IMR-90 (cell line): ENCODE measurements at places on chromosomes 11 and 22. TPM values are rescaled to one million over a fixed set of nuclear protein-coding genes. Genes with fewer than 3 reads are reported as not detected.
A peak's percentile ranks its signal among the peaks of the same experiment; 100 is the strongest.

The CRYBB1 gene
- not detected in 2 replicates for total RNA-seq

The RAC2 gene
- 10.0 and 11.1 TPM in 2 replicates for total RNA-seq

The CALCB gene
- not detected in 2 replicates for total RNA-seq

The PHLDB1 gene
- total RNA-seq, result 40.0 and 41.7 TPM in 2 replicates

The BTBD18 gene
- total RNA-seq, result not detected in 2 replicates

The PDE2A gene
- not detected in 2 replicates for total RNA-seq

The KCNQ1OT1 gene
- 1.9 and 2.0 TPM in 2 replicates for total RNA-seq

The XBP1 gene
- total RNA-seq, result 195 and 223 TPM in 2 replicates

The LRRC55 gene
- not detected in 2 replicates for total RNA-seq

The KCNQ1 gene
- not detected in 2 replicates for total RNA-seq

The TRIM48 gene
- total RNA-seq, result not detected in 2 replicates

DNA sequence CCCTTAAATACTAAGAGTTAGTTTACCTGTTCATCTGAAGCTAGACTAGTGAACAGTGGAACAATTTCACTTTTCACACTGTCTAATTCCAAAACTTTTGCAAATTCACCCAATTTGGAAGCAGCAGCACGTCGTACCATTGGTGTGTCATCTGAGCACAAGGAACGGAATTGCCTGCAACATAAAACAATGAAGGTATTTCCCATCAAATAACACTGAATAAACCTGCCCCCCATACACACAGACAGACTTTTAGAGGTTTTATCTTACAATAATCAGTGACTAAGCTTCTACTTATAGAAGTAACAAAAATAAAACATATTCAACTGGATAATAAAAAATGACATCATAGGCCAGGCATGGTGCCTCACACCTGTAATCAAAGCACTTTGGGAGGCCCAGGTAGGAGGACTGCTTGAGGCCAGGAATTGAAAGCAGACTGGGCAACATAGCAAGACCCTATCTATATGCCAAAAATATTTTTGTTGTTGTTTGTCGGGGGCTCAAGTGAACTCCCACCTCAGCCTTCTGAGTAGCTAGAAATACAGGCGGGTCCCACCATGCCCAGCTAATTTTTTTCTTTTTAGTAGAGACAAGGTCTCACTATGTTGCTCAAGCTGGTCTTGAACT lies 6.3 kb downstream of the PPP2R1B start:
- no peak overlapping the region for H3K4me3 ChIP-seq
- H3K4me1 ChIP-seq, result peaks cover 6% of the 10 kb centered on the region; the same call in 1 of the 2 replicates
- H3K36me3 ChIP-seq, result peaks cover 62% of the 10 kb centered on the region
- no peak for DNase-seq
- H3K27ac ChIP-seq, result no peak overlapping the region

DNA sequence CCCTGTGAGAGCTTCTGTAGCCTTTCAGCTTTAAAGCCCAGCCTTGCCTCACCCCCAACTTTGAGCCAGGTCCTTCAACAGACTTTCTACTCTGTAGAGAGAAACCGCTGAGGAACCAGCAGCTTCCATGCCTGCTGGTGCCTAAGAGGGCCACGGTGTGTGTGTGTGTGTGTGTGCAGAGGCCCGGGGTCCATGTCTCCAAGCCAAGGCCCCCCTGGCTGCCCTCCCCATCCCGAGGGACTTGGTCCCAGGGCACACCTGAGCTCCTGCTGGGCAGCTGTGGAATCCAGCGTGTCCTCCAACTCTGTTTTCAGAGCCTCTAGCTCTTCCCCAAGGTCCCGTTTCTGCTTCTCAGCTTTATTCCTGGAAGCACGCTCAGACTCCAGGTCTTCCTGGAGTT lies 42.3 kb downstream of the APOL1 start:
- no peak for DNase-seq
- peaks cover 86% of the 10 kb centered on the region for H3K36me3 ChIP-seq
- H3K27ac ChIP-seq, result no peak overlapping the region
- H3K4me3 ChIP-seq, result no peak overlapping the region
- H3K4me1 ChIP-seq, result no peaks in the 10 kb centered on the region
- H3K27me3 ChIP-seq, result no peaks in the 10 kb centered on the region

DNA sequence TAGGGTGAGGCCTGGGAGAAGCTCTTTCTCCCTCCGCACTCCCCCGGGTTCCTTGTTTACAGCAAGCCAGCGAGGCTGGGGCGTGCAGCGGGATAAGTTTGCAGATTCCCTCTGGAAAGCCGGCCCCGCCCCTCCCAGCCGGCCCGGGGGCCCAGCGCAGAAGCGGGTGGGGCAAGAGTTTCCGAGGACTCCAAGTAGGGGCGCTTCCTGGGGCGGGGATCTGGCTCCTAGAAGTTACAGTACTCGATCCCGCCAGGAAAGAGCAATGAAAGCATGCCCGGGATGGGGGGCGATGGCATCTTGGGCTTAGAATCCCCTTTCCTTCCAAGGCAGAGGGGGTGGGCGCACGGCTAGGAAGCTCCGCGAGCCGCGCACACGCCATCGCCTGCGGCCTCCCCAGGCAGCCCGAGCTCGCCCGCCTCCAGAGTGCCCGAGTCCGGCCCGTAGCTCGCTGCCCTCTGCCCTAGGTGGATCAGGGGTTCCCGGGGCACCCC lies 385 bp downstream of the TST start:
- peak overlapping the region; percentile 80 for H3K4me3 ChIP-seq
- peaks cover 12% of the 10 kb centered on the region for H3K36me3 ChIP-seq
- peaks cover 7% of the 10 kb centered on the region for H3K4me1 ChIP-seq

DNA sequence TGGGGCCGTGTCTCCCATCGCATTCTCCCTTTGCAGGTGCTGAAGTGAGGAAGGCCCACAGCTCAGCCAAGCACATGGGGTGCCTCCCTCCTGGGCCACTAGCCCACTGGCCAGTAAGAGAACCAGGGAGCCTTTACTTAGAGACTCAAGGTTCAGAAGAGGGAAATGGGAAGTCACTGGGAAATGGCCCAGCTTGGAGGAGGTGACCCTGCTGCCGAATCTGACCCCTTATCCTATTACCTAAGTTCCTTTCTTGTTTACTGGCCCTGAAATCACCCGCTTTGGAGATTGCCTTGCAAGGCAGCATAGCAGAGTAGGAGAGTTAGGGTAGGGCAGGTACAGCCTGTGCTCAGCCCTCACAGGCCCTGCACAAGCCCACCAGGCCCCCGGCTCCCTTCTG lies 24.4 kb downstream of the UPB1 start:
- DNase-seq, result no peak
- peaks cover 4% of the 10 kb centered on the region for H3K4me1 ChIP-seq
- no peak overlapping the region for H3K4me3 ChIP-seq

DNA sequence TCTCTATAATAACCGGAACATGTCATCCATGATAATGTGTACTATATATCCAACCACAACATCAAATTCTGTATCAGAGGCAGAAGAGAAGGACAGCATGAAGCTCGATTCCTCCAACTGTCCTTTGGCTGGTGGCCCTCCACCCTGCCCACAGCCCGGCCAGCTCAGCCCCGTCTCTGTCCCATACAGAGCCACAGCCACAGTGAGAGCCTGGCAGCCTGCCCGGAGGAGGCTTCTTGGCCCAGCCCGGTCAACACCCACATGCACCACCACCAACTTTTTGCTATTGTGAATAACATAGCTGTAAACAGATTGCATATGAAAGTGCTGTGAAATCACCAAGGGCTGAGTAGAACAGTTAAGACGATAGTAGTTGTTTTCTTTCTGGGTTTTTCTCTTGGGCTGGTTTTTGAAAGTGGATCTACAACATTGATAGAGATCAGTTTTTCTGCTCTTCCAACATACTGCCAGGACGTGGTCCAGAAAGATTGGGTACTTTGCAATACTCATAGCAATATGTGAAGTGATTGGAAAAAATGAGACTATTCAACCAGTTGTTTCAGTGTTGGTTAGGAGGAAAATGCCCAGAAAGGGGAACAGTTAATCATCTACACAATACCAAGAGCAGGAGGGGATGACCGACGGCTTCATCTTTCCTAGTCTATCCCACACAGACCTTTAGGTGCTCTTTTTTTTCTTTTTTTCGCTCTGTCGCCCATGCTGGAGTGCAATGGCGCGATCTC lies 6.9 kb upstream of the TUBA8 start:
- no peak overlapping the region for H3K27ac ChIP-seq
- H3K36me3 ChIP-seq, result peaks cover 4% of the 10 kb centered on the region; the same call in 1 of the 2 replicates
- H3K27me3 ChIP-seq, result no peaks in the 10 kb centered on the region
- DNase-seq, result no peak

GRCh38 chr11:111631024-111631665 lies 28.9 kb downstream of the SIK2 start:
- no peak overlapping the region for H3K4me3 ChIP-seq
- H3K27me3 ChIP-seq, result no peaks in the 10 kb centered on the region
- peaks cover 14% of the 10 kb centered on the region for H3K4me1 ChIP-seq
- peaks cover 2% of the 10 kb centered on the region; the same call in 1 of the 2 replicates for H3K36me3 ChIP-seq
- peak; percentile 32 for DNase-seq

DNA sequence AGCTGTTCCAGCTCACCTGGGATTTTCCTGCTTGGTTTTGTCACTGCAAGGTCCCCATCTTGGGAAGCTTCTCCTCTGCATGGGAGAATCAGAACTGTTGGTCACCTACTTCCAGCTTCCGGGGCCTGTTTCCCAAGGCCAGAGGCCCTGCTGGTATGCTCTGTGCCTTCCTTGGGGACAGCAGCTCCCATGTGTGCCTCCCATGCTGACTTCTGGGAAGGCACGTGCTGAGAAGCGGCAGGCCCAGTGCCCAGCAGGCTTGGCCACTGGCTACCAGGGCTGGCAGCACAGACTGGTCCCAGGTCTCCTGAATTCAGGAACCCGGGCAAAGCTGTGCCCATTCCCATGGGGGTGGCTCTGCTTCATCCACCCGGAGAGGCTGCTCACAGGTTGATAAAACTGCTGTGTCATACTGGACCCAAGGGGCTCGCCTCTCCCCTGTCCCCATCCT lies 33.8 kb downstream of the MYEOV start:
- no peaks in the 10 kb centered on the region for H3K4me1 ChIP-seq
- no peak overlapping the region for H3K27ac ChIP-seq
- no peak for DNase-seq
- no peak overlapping the region for H3K4me3 ChIP-seq
- H3K27me3 ChIP-seq, result no peaks in the 10 kb centered on the region

GRCh38 chr11:25515576-25515975 lies 816.4 kb upstream of the ANO3 start:
- DNase-seq, result no peak
- no peaks in the 10 kb centered on the region for H3K4me1 ChIP-seq
- no peaks in the 10 kb centered on the region for H3K27me3 ChIP-seq
- H3K27ac ChIP-seq, result no peak overlapping the region
- no peaks in the 10 kb centered on the region for H3K36me3 ChIP-seq
- H3K4me3 ChIP-seq, result no peak overlapping the region

- no peaks in the 10 kb centered on the region for H3K36me3 ChIP-seq
- H3K4me3 ChIP-seq, result no peak overlapping the region
- H3K27ac ChIP-seq, result no peak overlapping the region
- no peaks in the 10 kb centered on the region for H3K27me3 ChIP-seq
- H3K4me1 ChIP-seq, result no peaks in the 10 kb centered on the region
- no peak for DNase-seq
These were observed 1335.9 kb downstream of the TBC1D22A start for GRCh38 chr22:48098243-48098920.

DNA sequence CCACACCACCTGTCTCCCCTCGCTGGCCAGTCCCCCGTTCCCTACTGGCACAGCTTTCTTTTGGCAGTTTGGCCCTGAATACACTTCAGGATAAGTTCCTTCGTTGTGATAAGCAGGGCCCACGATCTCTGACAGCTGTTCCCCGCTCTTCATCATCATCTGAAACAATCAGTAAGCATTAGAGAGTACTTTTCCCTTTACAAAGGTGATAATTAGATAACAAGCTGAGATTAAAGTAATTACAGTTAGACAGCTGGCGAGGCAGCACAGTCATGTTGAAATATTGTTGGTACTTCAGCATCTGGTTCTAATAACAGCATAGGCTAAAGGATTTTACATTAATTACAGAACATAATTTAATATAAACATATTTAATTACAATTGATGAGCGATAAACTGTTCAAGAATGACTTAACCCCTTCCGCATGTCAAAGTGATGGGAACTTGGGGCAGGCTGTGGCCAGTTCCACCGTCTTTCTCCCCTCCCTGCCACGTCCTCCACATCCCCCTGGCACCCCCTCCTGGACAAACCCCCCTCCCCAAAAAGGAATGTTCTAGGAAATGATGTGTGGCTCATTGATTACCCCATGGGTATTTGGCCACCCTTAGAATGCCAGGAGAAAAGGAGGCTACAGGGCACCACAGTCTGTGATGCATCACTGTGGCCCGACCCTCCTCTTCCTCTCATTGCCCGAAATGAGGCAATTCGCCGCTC lies 134.9 kb downstream of the RCN1 start:
- no peak overlapping the region for H3K4me3 ChIP-seq
- peaks cover 3% of the 10 kb centered on the region; the same call in 1 of the 2 replicates for H3K27me3 ChIP-seq
- no peaks in the 10 kb centered on the region for H3K36me3 ChIP-seq
- no peak for DNase-seq
- H3K27ac ChIP-seq, result no peak overlapping the region

DNA sequence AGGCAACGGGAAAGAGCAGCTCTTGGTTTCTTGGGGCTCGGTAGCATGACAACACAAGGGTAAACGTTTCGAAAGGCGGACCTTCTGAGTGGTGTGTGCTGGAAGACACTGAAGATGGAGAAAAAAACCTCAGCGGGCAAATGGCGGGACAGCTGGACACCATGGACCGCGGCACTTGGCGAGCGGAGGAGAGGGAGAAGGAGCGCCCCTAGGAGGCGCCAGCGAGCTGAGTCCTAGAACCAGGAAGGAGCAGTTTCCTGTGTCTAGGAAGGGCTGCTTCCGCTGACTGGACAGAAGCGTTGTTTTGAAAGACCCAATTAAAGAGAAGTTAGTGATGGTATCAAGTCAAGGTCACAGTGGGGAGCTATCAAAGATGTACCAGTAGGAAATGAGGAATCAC lies 44.0 kb upstream of the OPCML start:
- no peaks in the 10 kb centered on the region for H3K36me3 ChIP-seq
- H3K4me3 ChIP-seq, result no peak overlapping the region
- no peaks in the 10 kb centered on the region for H3K4me1 ChIP-seq

DNA sequence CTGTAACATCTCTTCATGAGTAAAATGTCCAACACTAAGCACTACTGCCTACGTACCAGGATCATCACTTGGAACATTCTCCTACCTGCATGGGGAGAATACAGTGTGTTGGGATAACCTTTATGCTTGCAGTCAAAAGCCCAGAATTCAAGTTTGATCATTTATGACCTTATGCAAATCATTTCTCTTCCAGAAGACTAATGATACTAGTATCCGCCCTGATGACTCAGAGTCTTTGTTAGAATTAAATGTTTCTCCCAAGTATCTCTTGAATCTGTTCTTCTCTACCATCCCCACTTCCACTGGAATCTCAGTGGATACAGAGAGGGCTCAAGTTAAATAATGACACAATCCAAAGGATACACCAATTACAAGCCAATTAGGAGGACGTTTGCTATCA lies 12.4 kb downstream of the MAJIN start:
- H3K27me3 ChIP-seq, result peaks cover 5% of the 10 kb centered on the region
- H3K36me3 ChIP-seq, result no peaks in the 10 kb centered on the region
- no peak for DNase-seq
- no peak overlapping the region for H3K4me3 ChIP-seq
- H3K27ac ChIP-seq, result no peak overlapping the region
